ENCODE measurements at places on chromosomes 6 and 20. TPM values are rescaled to one million over a fixed set of nuclear protein-coding genes. Genes with fewer than 3 reads are reported as not detected.

LRRC1 gene
- 5.8 TPM for total RNA-seq

KCNS1 gene
- not detected for total RNA-seq

CTCFL gene
- total RNA-seq, result not detected

VSTM2L gene
- 6.3 TPM for total RNA-seq

CGA gene
- total RNA-seq, result not detected

FAM162B gene
- not detected for total RNA-seq

APOBEC2 gene
- not detected for total RNA-seq

BTN1A1 gene
- total RNA-seq, result not detected

E2F1 gene
- total RNA-seq, result 29.6 TPM

PPP1R3G gene
- total RNA-seq, result 1.6 TPM

ZBTB46 gene
- total RNA-seq, result 0.59 TPM

C20orf202 gene
- not detected for total RNA-seq

SPEF1 gene
- 2.1 TPM for total RNA-seq
